ENCODE measurements at places on chromosomes 2 and 18. TPM values are rescaled to one million over a fixed set of nuclear protein-coding genes. Genes with fewer than 3 reads are reported as not detected.

GRCh38 chr2:150698016-150698661 lies 210.7 kb upstream of the RND3 start:
- no peak overlapping the region for H3K27ac ChIP-seq
- H3K4me1 ChIP-seq: no peaks in the 10 kb centered on the region
- no peak overlapping the region for H3K4me3 ChIP-seq
- H3K27me3 ChIP-seq: no peaks in the 10 kb centered on the region
- peak; percentile 10 for DNase-seq
- H3K36me3 ChIP-seq: no peaks in the 10 kb centered on the region

DNA sequence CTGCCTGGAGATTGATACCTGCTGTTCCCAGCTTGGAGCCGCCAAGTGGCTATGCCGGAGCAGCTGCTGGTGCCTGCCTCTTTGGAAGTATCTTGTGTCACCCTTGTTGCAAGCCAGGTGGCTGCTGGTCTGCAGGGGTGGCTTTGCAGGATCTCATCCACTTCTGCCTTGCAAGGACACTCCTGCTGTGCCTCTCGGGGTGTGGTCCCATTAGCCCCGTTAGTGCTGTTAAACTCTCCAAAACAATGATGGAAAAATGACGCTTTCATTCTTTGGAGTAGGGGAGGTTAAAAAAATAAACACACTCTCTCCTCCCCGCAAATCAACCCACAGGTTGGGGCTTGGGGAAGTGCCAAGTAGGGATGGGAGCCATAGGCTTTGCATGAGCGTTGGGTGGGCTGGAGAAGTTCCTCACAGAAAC lies 352.8 kb downstream of the RNF144A start:
- no peak overlapping the region for H3K4me3 ChIP-seq
- no peaks in the 10 kb centered on the region for H3K36me3 ChIP-seq
- H3K27ac ChIP-seq: no peak overlapping the region

GRCh38 chr2:71930049-71930681 lies 217.5 kb downstream of the CYP26B1 start:
- H3K4me1 ChIP-seq: no peaks in the 10 kb centered on the region
- H3K27me3 ChIP-seq: no peaks in the 10 kb centered on the region
- no peak overlapping the region for H3K4me3 ChIP-seq
- no peak for DNase-seq

DNA sequence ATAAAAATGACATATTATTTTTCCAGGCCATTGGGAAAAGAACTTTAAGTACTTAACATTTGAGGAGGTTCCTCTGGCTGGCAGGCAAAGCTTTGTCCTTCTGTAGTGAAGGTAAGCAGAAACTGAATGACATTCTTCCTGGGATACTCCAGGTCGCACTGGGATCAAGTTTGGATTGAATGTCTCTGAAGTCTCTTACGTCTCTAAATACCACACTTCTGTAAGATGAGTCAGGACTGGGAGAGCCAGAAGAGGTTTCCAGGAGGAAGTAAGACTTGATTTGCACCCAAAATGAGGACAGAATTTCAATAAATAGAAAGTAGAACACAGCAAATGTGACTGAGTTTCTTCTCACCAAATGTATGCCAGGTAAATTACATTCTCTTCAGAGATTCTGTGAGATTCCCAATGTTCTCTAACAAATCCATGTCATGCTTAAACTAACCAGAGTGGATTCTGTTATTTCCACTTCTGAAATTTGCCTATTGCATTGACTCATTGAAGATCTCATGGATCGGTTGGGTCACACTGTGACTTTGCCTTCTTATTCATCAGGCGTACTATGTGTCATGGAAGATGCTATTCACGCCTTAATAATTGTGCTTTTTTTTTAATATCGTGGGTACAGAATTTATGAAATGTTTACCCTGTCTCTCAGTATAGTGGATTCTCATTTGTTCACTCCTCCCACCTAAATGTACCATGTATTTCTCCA lies 25.5 kb upstream of the VIT start:
- DNase-seq: peak; percentile 32
- no peak overlapping the region for H3K4me3 ChIP-seq
- H3K36me3 ChIP-seq: no peaks in the 10 kb centered on the region
- H3K4me1 ChIP-seq: peaks cover 11% of the 10 kb centered on the region
- H3K27me3 ChIP-seq: no peaks in the 10 kb centered on the region

GRCh38 chr18:48375150-48375800 lies 33.9 kb downstream of the ZBTB7C start:
- no peaks in the 10 kb centered on the region for H3K4me1 ChIP-seq
- peaks cover 12% of the 10 kb centered on the region for H3K27me3 ChIP-seq
- no peak for DNase-seq
- H3K4me3 ChIP-seq: no peak overlapping the region
- H3K36me3 ChIP-seq: no peaks in the 10 kb centered on the region

DNA sequence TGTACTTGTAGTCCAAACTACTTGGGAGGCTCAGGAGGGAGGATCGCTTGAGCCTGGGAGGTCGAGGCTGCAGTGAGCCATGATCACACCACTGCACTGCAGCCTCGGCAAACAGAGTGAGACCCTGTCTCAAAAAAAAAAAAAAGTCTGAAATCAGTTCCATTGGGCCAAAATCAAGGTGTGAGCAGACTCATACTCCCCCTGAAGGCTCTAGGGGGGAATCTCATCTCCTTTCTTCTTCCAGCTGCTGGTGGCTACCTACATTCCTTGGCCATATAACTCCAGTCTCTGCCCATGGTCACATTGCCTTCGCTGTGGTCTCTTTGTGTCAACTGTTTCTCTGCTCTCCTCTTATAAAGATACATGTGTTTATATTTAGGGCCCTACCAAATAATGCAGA lies 234.0 kb downstream of the LRRTM1 start:
- H3K4me3 ChIP-seq: no peak overlapping the region
- no peak overlapping the region for H3K27ac ChIP-seq
- H3K36me3 ChIP-seq: no peaks in the 10 kb centered on the region
- H3K27me3 ChIP-seq: no peaks in the 10 kb centered on the region
- no peaks in the 10 kb centered on the region for H3K4me1 ChIP-seq

DNA sequence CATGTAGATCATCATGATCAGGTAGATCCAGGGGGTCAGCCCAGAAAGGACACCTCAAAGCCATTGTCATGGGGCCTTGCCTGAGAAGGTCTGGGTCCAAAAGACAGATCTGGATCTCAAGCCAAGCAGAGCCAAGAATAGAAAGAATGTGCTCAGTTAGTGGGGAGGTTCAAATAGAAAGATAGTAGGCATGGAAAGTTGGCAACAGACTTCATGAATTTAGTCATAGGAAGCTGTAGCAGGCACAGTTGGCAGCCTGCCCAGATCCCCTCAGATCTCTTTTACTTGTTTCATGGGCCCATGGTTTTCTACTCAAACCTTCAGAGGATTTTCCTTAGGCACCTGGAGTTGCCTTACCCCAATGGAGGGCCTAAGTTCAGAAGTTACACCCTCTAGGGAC lies 767.0 kb downstream of the SLC4A3 start:
- H3K27ac ChIP-seq: no peak overlapping the region
- no peaks in the 10 kb centered on the region for H3K4me1 ChIP-seq
- DNase-seq: no peak
- H3K36me3 ChIP-seq: no peaks in the 10 kb centered on the region

GRCh38 chr2:75548036-75548573 lies 12.6 kb downstream of the EVA1A start:
- H3K36me3 ChIP-seq: peaks cover 4% of the 10 kb centered on the region
- peak; percentile 34 for DNase-seq

DNA sequence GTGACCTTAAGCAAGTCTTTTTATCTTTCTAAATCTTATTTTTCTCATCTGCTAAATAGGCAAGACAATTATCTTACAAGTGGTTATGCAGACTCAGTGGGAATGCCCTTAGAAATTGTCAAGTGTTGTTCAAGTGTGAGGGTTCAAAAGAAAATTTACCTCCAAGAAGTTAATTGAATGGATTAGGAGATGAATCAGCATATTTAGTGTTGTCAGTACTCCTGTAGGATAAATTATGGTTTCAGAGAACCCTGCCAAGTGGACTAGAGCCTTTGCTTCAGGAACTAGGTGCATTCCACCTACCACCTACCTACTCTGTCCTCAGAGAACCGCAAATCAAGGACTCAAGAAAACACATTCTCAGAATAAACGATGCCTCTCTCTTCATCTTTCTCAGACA lies 69.8 kb upstream of the KCTD1 start:
- no peak overlapping the region for H3K4me3 ChIP-seq
- no peak overlapping the region for H3K27ac ChIP-seq
- no peak for DNase-seq
- H3K36me3 ChIP-seq: no peaks in the 10 kb centered on the region

- DNase-seq: no peak
- no peak overlapping the region for H3K4me3 ChIP-seq
- H3K27me3 ChIP-seq: no peaks in the 10 kb centered on the region
- no peak overlapping the region for H3K27ac ChIP-seq
These were observed 58.3 kb downstream of the ID2 start for GRCh38 chr2:8740136-8740535.

- H3K27me3 ChIP-seq: no peaks in the 10 kb centered on the region
- no peak overlapping the region for H3K4me3 ChIP-seq
- H3K36me3 ChIP-seq: no peaks in the 10 kb centered on the region
- no peaks in the 10 kb centered on the region for H3K4me1 ChIP-seq
These were observed 34.8 kb downstream of the METTL4 start for GRCh38 chr18:2536493-2536892.

- H3K27me3 ChIP-seq: peaks cover 19% of the 10 kb centered on the region
- H3K27ac ChIP-seq: no peak overlapping the region
- no peaks in the 10 kb centered on the region for H3K36me3 ChIP-seq
- peaks cover 2% of the 10 kb centered on the region for H3K4me1 ChIP-seq
- H3K4me3 ChIP-seq: no peak overlapping the region
These were observed 3.9 kb upstream of the TMEM163 start for GRCh38 chr2:134722728-134723127.

LIMS3 gene
- 17.8 TPM for total RNA-seq

SOCS6 gene
- total RNA-seq: 15.0 TPM

PLEKHM3 gene
- 8.5 TPM for total RNA-seq

TUBB8B gene
- total RNA-seq: 1.1 TPM

SLC19A3 gene
- total RNA-seq: not detected
